Adrenal gland (tissue), 19 donors: ENCODE measurements at places on chromosomes 7 and 10. TPM values are rescaled to one million over a fixed set of nuclear protein-coding genes. Genes with fewer than 3 reads are reported as not detected.

C10orf67 gene
- total RNA-seq, result 0.43 TPM

CYP3A5 gene
- 22.3 TPM for total RNA-seq

GLUD1 gene
- total RNA-seq, result 179 TPM

GHRHR gene
- total RNA-seq, result not detected

CHCHD3 gene
- 96.7 TPM for total RNA-seq

UCN3 gene
- not detected for total RNA-seq

SPDYE11 gene
- total RNA-seq, result not detected

CRYGN gene
- not detected for total RNA-seq

SLC13A1 gene
- not detected for total RNA-seq

CACNA2D1 gene
- total RNA-seq, result 18.6 TPM

HMX2 gene
- not detected for total RNA-seq

THSD7A gene
- 6.2 TPM for total RNA-seq

SLC39A12 gene
- total RNA-seq, result not detected

TFR2 gene
- 6.7 TPM for total RNA-seq

DENND2A gene
- 7.3 TPM for total RNA-seq

HTRA1 gene
- total RNA-seq, result 105 TPM

PRF1 gene
- 0.79 TPM for total RNA-seq

FBH1 gene
- total RNA-seq, result 162 TPM

CALHM3 gene
- not detected for total RNA-seq

UNC5B gene
- total RNA-seq, result 2.0 TPM

ANK3 gene
- total RNA-seq, result 14.9 TPM

SHTN1 gene
- total RNA-seq, result 18.4 TPM

MARVELD1 gene
- total RNA-seq, result 14.3 TPM

BMS1 gene
- total RNA-seq, result 9.1 TPM

PRSS37 gene
- total RNA-seq, result not detected

MAGI2 gene
- 30.4 TPM for total RNA-seq

SEMA3E gene
- total RNA-seq, result 0.58 TPM

PPP1R3C gene
- total RNA-seq, result 49.2 TPM

MRLN gene
- total RNA-seq, result not detected

HACD1 gene
- total RNA-seq, result 16.2 TPM

FBXL13 gene
- total RNA-seq, result 5.0 TPM

NPSR1 gene
- not detected for total RNA-seq

RAPGEF5 gene
- 87.0 TPM for total RNA-seq

TRIM50 gene
- total RNA-seq, result not detected

PTPN20 gene
- 26.8 TPM for total RNA-seq

TMEM176B gene
- 56.1 TPM for total RNA-seq

LRRC17 gene
- total RNA-seq, result 3.9 TPM

DYNC1I1 gene
- 0.97 TPM for total RNA-seq

CPA2 gene
- total RNA-seq, result 0.32 TPM

AGR3 gene
- not detected for total RNA-seq

NYAP1 gene
- 2.9 TPM for total RNA-seq

FRAT2 gene
- 6.4 TPM for total RNA-seq

EN2 gene
- 0.08 TPM for total RNA-seq
